Uterus (tissue), 4 donors: ENCODE measurements at places on chromosomes 5 and 9.

GRCh38 chr5:125011419-125011818 lies 265.0 kb upstream of the ZNF608 start:
- H3K27me3 ChIP-seq = no peaks in the 10 kb centered on the region
- H3K27ac ChIP-seq = no peak overlapping the region
- no peaks in the 10 kb centered on the region for H3K36me3 ChIP-seq
- no peaks in the 10 kb centered on the region for H3K4me1 ChIP-seq
- DNase-seq = no peak
- H3K4me3 ChIP-seq = no peak overlapping the region

DNA sequence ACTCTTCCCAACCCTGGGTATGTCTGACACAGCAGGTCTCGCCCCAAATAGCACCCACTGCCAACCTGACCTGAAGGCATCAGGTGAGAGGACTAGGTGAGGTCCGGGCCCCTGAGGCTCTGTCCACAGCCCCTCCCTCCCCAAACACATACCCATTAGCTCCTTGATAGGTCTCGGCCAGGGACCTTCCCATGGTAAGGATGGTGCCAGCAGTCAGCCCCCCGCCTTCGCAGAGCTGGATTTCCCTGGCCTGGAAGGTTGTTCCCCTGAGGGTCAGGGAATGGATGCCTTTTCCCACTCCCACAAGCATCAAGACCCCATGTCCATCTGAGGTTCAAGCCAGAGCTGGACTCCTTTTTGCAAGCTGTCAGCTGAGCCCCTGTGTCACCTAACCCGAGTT lies 2.7 kb downstream of the ENHO start:
- no peaks in the 10 kb centered on the region for H3K27me3 ChIP-seq
- no peaks in the 10 kb centered on the region for H3K4me1 ChIP-seq
- DNase-seq = no peak
- no peak overlapping the region for H3K27ac ChIP-seq
- no peaks in the 10 kb centered on the region for H3K36me3 ChIP-seq
- no peak overlapping the region for H3K4me3 ChIP-seq

DNA sequence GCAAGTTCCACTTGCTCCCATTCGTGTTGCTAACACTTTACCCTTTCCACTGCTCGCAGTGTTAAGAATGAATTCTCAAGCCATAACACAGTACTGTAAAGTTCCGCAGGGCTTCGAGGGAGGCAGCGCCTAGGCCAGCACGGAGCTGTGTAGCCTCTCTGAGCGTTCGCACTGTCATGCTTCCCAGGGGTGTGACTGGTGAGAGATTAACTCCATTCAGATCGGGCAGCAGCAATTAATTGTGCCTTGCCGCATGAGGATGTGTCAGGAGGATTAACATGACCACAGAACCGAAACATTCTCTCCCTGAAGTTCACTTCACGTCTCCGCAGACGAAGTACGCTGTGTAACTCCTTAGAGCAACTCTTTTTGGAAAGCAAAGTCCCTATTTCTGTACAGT lies 23.2 kb downstream of the ZBTB34 start:
- no peaks in the 10 kb centered on the region for H3K36me3 ChIP-seq
- H3K27me3 ChIP-seq = no peaks in the 10 kb centered on the region
- no peak overlapping the region for H3K27ac ChIP-seq
- no peaks in the 10 kb centered on the region for H3K4me1 ChIP-seq
- DNase-seq = no peak
- no peak overlapping the region for H3K4me3 ChIP-seq

- H3K4me1 ChIP-seq = no peaks in the 10 kb centered on the region
- no peak for DNase-seq
- H3K4me3 ChIP-seq = peak overlapping the region; percentile 63
- H3K27me3 ChIP-seq = no peaks in the 10 kb centered on the region
- no peaks in the 10 kb centered on the region for H3K36me3 ChIP-seq
Observed at GRCh38 chr5:88269222-88269771, 652 bp upstream of the TMEM161B start.

- no peak overlapping the region for H3K4me3 ChIP-seq
- H3K4me1 ChIP-seq = no peaks in the 10 kb centered on the region
- H3K27me3 ChIP-seq = no peaks in the 10 kb centered on the region
- H3K27ac ChIP-seq = peak overlapping the region; percentile 64
Observed at GRCh38 chr9:121895818-121896544, 197.1 kb downstream of the TTLL11 start.
